ENCODE measurements at places on chromosomes 2 and 18. TPM values are rescaled to one million over a fixed set of nuclear protein-coding genes. Genes with fewer than 3 reads are reported as not detected.

DNA sequence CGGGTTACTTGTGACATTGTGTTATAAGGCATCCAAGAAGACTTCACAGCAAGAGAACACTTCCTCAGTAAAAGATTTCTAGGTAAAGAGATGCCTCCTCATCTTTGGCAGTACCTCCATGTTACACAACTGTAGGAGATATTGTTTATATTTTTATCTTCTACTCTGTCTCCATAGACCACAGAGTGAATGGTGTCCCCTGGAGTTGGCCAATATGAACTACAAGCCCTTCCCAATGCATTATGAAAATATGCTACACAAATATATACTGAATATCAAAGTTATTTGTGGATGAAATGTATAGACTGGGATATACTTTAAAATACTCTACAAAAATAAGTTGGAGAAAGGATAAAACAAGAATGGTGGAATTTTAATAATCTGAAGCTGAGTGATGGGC is 46.7 kb downstream of the MBOAT2 start:
- no peak for DNase-seq
- no peak overlapping the region for H3K27ac ChIP-seq

GRCh38 chr2:203748331-203749126 is 42.1 kb downstream of the CD28 start:
- DNase-seq = no peak
- H3K36me3 ChIP-seq = no peaks in the 10 kb centered on the region
- no peak overlapping the region for H3K4me3 ChIP-seq
- H3K27ac ChIP-seq = no peak overlapping the region
- no peaks in the 10 kb centered on the region for H3K27me3 ChIP-seq

Gene CXCR4
- total RNA-seq = 26.3 TPM

Gene REEP1
- 20.9 TPM for total RNA-seq

GRCh38 chr2:237304763-237305514 is 109.0 kb downstream of the COL6A3 start:
- no peaks in the 10 kb centered on the region for H3K36me3 ChIP-seq
- peaks cover 44% of the 10 kb centered on the region for H3K4me1 ChIP-seq

Gene SPDYA
- total RNA-seq = 5.3 TPM

DNA sequence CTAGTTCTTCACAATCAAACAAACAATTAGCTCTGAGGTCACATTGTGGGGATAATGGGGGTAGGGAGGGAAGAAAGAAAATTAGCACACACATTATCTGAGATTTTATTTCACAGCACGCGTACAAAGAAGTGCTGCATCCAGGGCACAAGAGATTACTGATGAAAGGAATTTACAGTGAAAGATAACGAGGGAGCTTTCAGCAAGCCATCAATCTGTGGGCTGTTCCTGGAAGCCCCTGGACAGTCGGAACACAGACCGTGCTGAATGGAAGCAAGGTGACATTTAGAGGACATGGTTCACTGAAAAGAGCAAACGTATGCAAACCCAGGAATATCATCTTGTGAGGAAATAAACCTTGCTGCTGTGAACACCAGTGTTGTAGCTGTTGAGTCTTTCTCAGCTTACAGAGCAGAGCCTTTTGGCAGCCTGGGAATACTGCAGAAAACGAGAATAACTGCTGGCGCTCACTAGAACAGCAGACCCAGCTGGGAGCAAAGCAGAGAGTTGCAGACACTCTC is 63.2 kb downstream of the SCG2 start:
- no peak overlapping the region for H3K27ac ChIP-seq
- H3K36me3 ChIP-seq = no peaks in the 10 kb centered on the region
- no peak overlapping the region for H3K4me3 ChIP-seq
- H3K4me1 ChIP-seq = no peaks in the 10 kb centered on the region
- H3K27me3 ChIP-seq = no peaks in the 10 kb centered on the region
- no peak for DNase-seq

Gene CAVIN2
- 14.9 TPM for total RNA-seq

DNA sequence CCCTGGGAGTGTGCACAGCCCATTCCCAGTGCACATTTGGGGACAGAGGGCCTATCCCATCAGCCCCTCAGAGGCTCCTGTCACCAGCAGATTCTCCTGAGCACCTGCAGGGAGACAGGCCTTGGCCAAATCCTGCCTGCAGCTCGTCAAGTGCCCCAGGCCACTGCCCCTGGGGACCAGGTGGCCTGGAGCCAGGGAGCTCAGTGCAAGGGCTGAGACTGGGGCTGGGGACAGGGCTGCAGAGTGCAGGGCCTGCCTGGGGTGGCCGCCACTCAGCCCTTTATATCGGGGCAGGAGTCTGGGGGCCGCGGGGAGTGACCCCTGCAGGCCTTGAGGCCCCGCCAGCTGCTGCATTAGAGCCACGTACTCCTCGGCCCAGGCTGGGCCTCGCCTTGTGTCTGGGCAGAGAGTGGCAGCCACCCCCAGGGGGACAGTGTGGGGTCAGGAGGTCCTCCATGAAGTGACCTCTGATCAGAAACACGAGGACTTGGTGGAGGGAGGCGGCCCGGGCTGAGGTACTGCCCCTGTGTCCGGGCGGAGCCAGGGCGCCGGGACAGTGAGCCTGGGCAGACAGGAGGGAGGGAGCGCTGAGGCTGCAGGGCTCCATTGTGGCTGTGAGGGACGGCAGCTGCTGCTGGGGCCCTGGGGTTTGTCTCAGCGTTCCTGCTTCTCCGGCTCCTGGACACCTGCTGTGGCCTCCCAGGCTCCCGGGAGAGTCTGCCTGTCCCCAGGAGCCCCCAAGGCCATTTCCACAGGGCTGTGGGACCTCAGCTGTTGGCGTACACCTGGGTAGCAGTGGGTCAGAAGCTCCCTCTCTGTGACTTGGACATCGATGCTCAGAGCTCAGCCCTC is 24.2 kb downstream of the GPC1 start:
- H3K4me1 ChIP-seq = no peaks in the 10 kb centered on the region
- H3K27ac ChIP-seq = no peak overlapping the region
- H3K4me3 ChIP-seq = no peak overlapping the region
- no peak for DNase-seq

DNA sequence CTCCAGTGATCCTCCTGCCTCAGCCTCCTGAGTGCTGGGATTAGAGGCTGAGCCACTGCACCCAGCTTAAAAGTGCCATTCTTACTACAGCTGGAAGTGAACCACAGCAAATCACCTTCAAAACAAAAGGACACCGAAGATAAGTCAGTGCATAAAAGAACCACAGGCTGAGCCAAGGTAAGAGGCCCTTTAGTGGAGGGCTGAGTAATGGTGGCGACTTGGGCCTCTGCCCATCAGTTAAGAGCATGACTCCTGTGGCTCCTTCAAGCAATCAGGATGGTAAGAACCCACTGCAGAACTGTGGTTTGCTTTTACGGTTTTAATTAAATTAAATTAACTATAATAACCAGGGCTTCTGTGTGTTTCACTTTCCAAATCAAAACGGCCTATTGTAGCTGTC is 75.1 kb downstream of the CTAGE1 start:
- peaks cover 54% of the 10 kb centered on the region for H3K4me1 ChIP-seq
- H3K36me3 ChIP-seq = no peaks in the 10 kb centered on the region
- no peak for DNase-seq
- no peaks in the 10 kb centered on the region for H3K27me3 ChIP-seq
- no peak overlapping the region for H3K4me3 ChIP-seq

- H3K27me3 ChIP-seq = no peaks in the 10 kb centered on the region
- H3K4me1 ChIP-seq = peaks cover 13% of the 10 kb centered on the region
- H3K27ac ChIP-seq = no peak overlapping the region
- no peaks in the 10 kb centered on the region for H3K36me3 ChIP-seq
- H3K4me3 ChIP-seq = no peak overlapping the region
- DNase-seq = no peak
These were observed 25.4 kb upstream of the HS6ST1 start for GRCh38 chr2:128344101-128344500.

- H3K27me3 ChIP-seq = no peaks in the 10 kb centered on the region
- no peak for DNase-seq
- peaks cover 16% of the 10 kb centered on the region for H3K4me1 ChIP-seq
These were observed 4.6 kb downstream of the CXCR4 start for GRCh38 chr2:136113209-136113971.

Gene DNAH7
- 2.0 TPM for total RNA-seq

Gene REG1A
- total RNA-seq = 12.8 TPM

DNA sequence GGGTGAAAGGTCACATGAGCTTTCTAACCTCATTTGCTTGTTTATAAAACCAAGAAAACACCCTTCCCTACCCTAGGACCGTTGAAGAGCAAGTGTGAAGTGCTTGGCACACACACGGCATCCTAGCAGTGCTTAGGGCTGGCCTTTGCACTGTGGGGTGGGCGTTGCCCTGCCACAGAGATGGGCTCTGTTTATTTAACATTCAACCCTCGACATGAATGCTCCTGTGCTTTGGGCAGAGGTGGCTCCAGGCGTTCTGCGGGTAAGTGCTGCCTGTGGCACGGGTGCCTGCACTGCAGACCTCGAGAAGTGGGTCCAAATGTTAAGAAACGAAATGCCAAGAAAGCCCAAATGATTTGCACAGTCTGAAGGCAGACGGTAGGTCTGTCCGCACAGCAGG is 170.1 kb downstream of the FHOD3 start:
- no peaks in the 10 kb centered on the region for H3K27me3 ChIP-seq
- H3K27ac ChIP-seq = no peak overlapping the region
- DNase-seq = no peak
- H3K4me1 ChIP-seq = no peaks in the 10 kb centered on the region
